Left kidney (tissue), 8 donors: ENCODE measurements at places on chromosomes 2 and 18.

DNA sequence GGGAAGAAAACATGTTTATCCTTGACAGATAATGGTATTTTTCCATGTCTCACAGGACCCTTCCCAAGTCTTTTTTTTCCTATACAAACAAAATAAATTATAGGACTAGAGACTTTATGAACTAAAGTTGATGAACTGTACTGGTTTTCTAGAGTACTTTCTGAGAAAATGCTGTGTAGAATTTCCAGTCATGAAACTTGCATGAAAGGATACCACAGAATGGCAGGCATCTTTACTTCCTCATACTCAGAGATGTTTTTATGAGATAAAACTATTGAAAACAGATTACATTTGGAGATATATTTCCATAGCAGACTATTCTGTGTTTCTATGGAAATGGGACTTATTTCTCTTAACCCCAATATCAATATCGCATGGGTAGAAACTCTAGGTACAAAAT is 403.5 kb downstream of the PARD3B start:
- no peak for DNase-seq

GRCh38 chr2:25617948-25618646 is 55.3 kb downstream of the DTNB start:
- peak; percentile 42 for DNase-seq

- no peak for DNase-seq
Measured at GRCh38 chr18:58882686-58883085, 18.0 kb downstream of the ZNF532 start.

- no peak for DNase-seq
Measured at GRCh38 chr2:9897331-9897737, 54.1 kb downstream of the TAF1B start.

DNA sequence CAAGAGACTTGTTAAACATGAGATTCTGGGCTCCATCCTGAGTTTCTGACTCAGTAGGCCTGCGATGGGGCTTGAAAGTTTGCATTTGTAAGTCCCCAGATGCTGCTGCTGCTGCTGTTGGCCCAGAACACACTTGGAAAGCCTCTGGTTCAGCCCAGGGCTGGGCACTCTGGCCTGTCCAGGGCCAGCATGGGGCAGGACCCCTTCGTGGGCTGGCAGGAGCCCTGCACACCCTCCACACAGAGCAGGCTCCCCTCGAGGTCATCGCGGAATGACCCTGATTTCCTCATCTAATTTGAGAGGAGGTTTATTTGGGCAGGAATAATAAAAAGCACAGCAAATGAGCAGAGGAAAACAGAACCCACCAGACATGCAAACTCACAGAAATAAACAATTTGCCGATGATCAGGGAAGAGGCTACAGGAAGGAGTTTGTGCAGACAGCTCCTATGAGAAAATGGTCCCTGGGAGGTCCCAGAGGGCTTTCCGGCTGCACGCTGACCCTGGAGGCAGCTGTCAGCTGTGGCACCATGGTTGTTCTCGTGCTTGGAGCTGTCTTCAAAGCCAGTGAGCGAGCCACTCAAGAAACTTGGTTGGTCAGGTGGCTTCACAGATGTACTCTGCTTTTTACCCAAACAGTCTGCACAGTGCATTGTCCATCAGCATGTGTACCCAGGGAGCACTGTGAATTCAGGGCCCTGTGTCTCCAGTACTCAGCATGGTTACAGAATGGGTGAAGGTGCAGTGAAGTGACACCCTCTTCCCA is 119.3 kb downstream of the GLI2 start:
- DNase-seq = no peak

DNA sequence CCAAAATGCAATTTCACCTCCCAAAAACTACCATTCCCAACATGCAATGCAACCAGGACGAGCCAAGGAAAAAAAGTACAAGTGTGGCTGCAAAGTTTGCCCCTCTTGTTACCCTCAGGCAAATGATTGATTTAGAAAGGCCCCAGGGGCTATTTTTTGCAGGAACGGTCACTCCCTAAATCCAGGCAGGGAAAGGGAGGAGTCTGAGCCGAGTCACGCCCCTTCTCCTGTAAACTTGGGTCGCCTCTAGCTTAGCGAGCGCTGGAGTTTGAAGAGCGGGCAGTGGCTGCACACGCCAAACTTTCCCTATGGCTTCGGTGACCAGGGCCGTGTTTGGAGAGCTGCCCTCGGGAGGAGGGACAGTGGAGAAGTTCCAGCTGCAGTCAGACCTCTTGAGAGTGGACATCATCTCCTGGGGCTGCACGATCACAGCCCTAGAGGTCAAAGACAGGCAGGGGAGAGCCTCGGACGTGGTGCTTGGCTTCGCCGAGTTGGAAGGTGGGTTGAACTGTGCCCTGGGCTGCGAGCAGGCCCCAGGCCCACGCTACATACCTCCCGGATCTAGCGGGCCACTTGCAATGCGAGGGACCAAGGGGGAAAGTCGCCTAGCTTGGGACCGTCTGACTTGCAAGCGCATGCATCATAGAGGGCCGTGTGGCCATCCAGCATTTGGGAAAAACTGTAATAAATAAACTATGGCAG is at the start of gene GALM:
Gene GALM (plus strand): TSS at position 261 of the 702 bp plus-strand sequence. CDS start 48 bp downstream, at position 309.
- DNase-seq = peak; percentile 97

DNA sequence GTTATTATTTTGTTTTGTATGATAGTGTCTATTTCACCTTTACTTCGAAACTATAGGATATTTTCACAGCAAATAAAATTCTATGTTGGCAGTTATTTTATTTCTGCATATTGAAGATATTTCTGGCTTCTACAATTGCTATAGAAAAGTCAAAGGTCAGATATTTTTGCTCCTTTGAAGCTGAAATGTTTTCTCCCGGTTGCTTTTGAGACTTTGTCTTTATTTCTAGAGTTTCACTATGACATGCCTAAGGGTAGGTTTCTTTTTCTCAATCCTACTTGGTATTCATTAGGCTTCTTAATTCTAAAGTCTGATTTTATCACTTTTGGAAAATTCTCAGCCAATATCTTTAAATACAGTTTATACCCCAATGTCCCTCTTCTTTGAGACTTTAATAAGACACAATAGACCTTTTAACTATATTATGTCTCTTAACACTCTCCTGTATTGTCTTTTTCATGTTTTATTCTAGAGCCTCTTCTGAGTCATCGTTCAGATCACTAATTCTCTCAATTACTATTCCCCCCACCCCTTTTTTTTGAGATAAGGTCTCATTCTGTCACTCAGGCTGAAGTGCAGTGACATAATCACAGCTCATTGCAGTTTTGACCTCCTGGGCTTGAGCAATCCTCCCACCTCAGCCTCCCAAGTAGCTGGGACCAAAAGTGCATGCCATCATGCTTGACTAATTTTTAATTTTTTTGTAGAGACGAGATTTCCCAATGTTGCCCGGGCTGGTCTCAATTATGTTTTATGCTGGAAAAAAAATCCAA is 50.5 kb downstream of the USP37 start:
- no peak for DNase-seq

- DNase-seq = no peak
Measured at GRCh38 chr2:28437149-28437835, 44.6 kb downstream of the FOSL2 start.

DNA sequence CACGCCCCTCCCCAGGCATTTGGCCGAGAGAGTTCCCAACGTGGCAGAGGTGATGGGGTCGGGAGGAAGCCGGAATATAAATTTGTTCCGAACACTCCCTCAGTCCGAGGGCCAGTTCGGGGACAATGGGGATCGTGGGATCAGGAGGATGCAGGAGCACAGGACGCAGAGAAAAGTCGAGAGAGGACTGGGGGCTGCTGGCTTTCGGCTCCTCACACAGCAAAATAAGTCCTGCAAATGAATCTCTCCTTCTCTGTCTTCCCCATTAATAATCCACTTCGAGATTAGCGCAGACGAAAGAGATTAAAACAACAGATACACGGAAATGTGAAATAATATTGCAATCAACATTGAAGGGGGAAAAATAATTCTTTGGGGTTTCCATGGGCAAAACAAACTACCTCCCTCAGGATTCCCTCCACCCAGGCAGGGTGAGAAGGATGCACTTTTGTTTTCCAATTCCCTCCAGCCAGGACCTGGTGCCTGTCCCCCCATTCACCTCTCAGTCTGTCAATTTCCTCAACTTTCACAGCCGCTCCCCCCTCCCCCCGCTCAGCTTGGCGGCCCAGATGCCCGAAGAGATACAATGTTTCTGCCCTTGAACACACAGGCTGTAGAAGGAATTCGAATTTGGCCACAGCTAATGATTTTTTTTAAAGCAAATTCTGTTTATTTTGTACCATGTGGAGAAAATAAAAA is 3.1 kb upstream of the ZEB2 start:
- no peak for DNase-seq

GRCh38 chr2:22355816-22356433 is 1029.1 kb upstream of the KLHL29 start:
- peak; percentile 46 for DNase-seq

DNA sequence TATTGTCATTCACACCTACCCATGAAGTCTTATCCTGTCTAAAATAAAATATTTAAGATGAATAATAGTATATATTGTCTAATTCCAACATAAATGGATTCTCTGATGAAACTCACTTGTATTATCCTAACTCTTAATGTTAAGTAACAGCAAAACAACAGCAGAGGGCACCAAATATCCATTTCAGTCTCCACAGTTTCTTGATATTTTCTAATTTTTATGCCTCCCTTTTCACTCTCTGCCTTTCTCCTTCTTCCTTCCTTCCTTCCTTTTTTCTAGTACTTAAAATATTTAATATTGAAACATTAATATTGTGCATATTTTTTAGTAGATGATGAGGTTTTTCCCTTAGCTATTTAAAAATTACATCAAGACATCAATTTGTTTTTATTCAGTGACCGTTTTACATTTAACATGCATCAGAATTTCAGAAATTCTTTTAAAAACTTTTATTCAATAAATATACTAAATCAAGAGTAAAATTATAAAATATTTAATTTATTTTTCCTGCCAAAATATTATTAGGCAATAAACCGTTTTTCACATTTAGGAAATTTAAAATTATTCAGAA is 97.6 kb downstream of the WDR7 start:
- peak; percentile 29 for DNase-seq

GRCh38 chr2:150127995-150128394 is 359.5 kb downstream of the RND3 start:
- no peak for DNase-seq

DNA sequence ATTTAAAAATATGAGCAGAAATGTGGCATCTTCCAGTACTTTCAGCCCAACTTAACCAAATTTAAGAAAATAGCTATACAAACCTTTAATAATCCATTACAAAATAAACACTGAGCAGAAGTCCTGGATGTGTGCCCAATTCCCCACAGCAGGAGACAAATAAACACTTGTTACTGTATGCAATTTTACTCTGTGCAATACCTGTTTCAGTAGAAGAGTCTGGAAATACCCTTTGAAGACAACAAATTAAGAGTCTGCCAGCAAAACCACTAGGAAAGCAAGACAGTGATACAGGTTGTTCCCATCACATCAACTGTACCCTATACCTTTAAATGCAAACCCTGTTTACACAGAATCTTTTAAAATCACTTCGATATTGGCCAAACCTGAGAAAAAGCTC is 41.4 kb upstream of the RNU4ATAC start:
- no peak for DNase-seq

- peak; percentile 75 for DNase-seq
Measured at GRCh38 chr2:104849618-104850141, 4.2 kb upstream of the POU3F3 start.

- DNase-seq = no peak
Measured at GRCh38 chr2:74619651-74620297, 28.4 kb downstream of the M1AP start.

GRCh38 chr18:12652861-12653401 is 5.0 kb downstream of the SPIRE1 start:
- DNase-seq = no peak

DNA sequence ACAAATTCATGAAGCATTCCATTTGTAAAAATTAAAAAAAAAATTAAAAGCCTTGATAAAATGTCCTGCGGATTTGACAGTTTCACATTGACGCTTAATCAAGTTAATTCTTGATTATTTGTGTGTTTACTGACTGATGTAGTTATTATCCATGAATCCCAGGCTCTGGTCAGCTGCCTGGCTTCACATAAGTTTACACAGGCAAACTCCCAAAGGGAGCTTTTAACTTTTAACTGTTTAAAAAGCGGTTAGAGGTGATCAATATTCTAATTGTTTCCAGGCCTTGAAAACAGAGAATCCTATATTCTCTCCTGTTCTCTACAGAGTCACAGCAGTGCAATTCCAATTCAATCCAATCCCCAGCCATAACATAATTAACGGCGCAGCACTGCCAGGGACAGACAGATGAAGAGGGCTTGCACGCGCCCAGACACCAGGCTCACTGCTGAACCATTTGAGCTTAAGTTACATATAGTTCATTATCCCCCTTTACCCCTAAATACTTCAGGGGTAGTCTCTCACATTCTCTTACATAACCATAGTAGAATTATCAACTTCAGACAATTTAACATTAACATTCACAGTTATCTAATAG is 47.5 kb downstream of the ATP8B1 start:
- no peak for DNase-seq

- peak; percentile 69 for DNase-seq
Measured at GRCh38 chr2:233353769-233354499, at the start of gene DGKD. DGKD (plus strand) TSS chr2:233354494; CDS start chr2:233354519, 25 bp downstream.

GRCh38 chr2:102027036-102027980 is 35.5 kb downstream of the IL1R2 start:
- no peak for DNase-seq

- DNase-seq = no peak
Measured at GRCh38 chr2:60661073-60661738, 94.9 kb upstream of the PAPOLG start.

DNA sequence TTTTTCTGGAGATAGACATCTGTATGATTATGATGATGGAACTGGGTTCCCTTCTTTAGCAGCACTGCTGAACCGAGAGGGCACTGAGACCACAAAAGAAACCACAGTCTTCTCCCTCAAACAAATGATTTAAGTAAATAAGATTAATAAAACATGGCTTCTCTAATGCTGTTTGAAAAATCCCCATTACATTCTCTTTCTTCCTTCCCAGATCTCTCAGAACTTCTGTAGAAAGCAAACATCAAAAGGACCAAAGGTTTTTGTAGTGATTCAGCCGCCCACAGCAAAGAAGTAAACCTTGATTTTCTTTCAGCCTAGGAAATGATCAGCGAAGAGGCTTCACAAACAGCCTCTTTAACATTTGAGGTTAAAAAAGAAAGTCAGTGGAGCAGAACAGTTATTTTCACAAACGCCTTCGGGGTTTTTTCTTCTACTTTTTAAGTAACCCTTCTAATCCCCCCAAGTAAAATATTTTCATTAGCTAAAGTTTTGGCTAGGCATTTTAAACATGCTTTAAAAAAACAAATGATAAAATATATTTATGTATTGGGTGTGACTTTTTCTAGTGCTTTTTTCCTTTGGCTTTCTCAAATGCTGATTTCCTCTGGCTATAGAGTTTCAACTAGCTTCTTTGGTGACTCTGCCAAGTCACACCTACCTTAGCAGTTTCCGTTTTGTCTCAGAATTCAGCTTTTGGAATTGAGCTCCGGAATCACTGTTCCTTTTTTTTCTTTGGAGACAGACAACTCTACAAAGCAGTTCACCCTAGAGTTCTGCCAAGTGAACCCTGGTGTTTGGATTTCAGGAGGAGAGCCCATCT is 89.6 kb downstream of the UPP2 start:
- DNase-seq = peak; percentile 36

DNA sequence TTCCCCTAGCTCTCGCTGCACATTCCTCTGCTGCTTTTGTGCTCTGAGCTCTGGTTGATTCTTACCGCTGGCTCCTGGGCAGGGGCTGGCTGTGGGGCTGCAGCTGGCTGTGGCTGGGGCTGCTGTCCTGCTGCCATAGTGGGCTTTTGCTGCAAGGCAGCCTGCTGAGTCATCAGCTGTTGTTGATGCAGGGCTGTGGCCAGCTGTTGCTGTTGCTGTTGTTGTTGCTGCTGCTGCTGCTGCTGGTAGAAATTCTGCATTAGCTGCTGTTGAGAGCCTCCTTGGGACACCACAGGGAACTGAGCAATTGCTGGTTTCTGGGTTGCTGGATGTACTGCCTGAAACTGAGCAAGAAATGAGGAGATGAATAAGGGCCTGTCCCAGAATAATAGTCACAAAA is 77.2 kb upstream of the NFU1 start:
- DNase-seq = peak; percentile 24
